ENCODE measurements at places on chromosomes 3 and 15. TPM values are rescaled to one million over a fixed set of nuclear protein-coding genes. Genes with fewer than 3 reads are reported as not detected.

DNA sequence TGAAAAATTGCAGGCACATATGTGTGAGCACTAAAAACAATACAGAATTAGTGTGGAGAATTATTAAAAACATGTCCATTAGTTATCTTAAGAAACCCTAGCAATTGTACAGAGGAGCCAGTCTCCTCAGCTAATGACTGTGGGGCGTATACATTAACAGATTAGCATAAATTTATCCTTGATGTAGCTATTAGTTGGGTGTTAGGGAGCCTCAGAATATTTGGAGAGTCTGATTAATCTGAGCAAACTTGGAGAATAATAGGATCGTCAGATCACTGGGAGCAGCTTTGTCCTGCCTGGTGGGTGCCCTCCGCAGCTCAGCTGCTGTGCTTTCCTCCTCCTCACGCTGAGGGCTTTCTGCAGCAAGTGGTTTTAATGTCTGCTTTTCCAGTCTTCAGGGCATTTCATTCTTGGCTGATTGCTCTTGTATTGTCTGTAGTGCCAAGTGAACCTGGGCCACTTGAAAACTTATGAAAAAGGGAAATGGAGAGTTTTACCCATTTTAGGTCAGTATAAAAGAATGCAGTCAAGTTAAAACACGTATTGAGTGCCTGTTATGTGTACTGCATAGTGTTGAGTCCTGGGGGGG, 417.4 kb upstream of the SEMA6D start:
- DNase-seq, result no peak

Gene WDR49
- 0.15 TPM for total RNA-seq

Gene LDHAL6B
- not detected for total RNA-seq

DNA sequence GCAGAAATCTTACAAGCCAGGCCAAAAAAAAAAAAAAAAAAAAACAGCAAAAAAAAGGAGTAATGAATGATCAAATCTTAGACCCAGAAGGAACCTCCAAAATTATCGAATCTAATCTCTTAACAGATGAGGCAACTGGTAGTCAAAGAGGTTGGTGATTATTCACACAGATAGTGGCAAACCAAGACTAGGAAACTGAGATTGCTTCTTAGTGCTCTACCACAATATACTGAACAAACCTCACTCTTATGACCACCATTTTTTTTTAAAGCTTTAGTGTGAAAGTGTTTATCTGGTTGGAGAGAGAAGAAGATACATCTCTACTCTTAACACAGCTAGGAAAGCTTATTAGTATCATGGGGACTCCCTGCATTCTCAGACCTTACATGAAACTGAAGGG, 17.3 kb downstream of the ATOSA start:
- no peak for DNase-seq

- DNase-seq, result no peak
Measured at GRCh38 chr3:17554078-17554477, 188.4 kb downstream of the TBC1D5 start.

GRCh38 chr3:152054315-152054714, 180.9 kb downstream of the SUCNR1 start:
- no peak for DNase-seq
